ENCODE measurements at places on chromosomes 6 and 20.

DNA sequence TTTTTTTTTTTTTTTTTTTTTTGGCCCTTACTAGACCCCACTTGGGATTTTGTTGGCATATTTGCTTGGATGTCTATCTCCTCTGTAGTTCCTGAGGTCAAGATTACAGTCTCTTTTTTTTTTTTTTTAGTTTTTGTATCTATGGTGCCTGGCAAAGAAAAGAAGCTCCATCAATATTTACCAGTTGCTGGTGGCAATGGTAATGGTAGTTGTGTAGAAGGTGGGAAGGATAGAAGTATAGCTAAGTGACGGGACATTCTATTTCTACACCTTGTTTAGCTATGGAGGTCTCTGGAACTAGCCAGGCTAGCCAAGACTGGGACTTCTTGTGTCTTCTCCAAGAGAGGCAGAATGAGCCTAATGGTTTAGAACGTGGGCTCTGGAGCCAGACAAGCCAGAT, 42.2 kb upstream of the TNFAIP3 start:
- DNase-seq: no peak

DNA sequence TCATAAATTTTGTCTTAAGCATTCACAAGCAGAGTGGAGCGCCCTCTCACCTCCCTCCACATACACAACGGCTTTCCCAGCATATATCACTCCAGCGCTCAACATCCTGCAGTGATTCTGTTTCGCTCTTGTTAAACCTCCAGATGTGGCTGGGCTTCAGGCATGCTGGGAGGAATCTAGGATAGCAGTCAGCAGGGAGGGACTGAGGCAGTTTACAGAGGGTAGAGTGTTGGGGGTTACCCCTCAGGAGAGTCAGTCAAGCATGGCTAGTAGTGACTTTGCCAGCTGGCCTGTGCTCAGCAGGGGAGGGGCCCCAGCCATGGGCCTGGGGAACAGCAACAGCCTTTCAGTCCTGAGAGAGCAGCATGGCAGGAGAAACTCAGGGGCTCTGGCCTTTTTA, 161.4 kb upstream of the FLRT3 start:
- peak; percentile 37 for DNase-seq

DNA sequence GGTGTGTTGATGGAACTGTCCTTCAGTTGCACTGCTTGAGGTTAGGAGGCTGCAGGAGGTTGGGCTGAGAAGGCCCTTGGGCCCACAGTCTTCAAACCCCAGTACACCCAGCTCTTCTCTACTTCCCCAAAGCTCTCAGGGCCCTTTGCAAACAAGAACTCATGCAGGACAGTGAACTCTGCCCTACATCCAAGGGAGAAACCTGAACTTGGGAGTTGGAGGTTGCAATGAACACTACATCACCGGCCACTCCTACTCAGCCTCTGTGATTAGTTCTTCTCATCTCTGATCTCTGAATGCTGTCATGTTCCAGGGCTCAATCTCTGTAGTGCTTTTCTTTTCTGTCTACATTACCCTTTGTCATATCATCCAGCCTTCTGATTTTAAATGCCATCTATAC, 148.5 kb upstream of the PDE7B start:
- DNase-seq: no peak

GRCh38 chr20:22574545-22575086, 9.8 kb downstream of the FOXA2 start:
- DNase-seq: no peak

DNA sequence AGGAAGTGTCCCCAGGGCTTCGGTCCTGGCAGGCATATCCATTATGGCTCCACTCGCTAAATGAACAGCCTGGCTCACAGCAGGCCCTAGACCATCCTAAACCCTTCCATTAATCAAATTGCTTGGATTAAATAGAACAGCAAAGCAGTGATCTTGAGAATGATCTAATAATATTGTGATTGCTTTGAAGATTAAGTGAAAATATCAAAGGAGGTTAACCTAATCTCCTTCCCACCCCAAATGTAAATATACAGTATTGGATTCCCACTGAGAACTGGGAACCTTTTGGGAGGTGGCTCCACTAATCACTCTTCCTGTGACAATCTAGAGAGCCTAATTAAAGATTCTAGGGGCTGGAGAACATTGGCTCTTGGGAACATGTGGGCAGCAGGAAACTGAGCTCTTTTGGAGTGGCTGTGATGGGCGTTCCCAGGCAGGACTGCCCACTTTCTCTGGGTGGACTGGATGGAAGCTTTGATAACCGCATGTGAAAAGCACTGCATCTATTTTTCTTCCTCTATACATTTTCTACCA, 68.3 kb upstream of the FRMD1 start:
- no peak for DNase-seq

DNA sequence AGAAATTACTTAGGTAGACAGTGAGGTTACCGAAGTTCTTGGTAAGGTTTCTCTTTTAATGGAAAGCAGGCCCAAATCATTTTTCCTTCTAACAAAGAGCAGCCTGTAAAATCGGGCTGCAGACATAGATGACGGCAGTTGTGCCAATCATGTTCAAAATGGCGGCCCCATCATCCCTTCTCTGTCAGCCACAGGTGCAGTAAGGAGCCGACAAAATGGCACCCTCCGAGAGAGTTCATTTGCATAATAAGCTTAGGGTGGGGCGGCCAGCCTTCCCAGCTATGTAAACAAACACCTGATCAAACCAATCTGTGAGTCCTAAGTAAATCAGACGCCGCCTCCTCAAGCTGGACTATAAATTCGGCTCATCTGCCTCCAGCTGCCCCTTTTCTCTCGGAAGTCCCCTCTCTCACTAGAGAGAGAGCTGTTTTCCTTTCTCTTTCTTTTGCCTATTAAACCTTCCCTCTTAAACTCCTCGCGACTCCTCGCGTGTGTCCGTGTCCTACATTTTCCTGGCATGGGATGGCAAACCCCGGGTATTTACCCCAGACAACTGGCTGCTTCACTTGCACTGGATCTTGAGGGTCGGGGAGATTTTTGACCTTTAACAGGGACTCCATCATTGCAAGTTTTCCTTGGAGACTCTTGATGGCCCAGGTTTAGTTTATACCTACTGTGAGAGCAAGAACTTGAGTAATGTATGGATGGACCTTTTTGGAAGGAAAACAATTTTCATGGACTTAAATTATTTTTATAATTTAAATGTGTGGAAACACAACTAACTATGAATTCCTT, 8.9 kb upstream of the DDR1 start:
- no peak for DNase-seq

GRCh38 chr6:81589465-81590313, 162.8 kb downstream of the TENT5A start:
- no peak for DNase-seq

DNA sequence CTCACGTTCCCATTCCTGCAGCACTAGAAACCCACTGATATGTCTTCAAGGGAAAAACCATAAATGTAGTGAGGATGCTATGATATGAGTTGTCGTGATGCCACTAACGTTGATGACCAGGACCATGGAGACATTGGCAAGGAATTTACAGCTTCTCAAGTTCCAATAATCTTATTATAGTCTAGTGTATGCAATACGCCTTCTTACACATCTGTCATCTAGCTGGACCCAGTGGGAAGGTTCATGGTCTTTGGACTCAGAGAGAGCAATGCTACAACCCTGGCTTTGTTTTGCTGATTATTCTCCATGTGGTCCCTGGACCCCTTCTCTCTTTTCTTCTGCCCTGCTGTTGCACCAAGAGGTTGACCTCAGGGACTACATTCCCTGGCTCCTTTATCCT, 76.0 kb upstream of the BMP2 start:
- DNase-seq: no peak

- DNase-seq: no peak
Observed at GRCh38 chr20:53870426-53871315, 199.7 kb downstream of the BCAS1 start.

DNA sequence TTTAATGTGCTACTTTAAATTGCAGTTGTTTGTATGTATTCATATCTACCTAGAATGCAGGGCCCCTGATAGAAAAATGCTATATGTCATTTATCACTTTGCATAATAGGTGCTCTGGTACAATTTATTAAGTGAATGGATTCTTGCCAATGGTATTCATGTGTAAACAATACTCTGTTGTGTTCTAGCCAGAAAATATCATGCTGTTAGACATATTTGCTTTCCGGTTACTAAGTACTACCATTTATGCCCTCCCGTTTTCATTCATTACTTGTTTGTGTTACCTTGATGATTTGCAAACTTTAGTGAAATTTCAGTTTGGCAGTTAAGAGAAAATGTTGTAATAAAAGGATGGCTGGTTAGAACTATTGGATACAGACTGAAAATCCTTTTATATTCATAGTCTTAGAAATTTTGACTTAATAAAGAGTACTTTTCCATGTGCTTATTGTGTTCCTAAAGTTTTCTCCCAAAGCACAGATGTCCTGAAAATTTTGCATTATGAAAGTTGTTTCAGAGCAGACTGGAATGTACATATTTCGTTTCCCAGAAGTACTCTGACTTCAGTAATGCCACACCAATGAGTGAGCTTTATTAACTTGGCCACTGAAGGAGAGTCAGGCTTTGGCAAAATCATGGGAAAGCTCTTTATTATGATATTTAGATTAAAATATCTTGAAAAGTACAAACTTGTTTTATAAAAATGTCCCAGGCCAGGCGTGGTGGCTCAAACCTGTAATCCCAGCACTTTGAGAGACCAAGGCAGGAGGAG, 31.5 kb downstream of the RPF2 start:
- no peak for DNase-seq

GRCh38 chr20:50855498-50856474, 60.9 kb downstream of the BCAS4 start:
- DNase-seq: no peak

GRCh38 chr6:158789115-158789917, 29.9 kb downstream of the EZR start:
- DNase-seq: no peak

DNA sequence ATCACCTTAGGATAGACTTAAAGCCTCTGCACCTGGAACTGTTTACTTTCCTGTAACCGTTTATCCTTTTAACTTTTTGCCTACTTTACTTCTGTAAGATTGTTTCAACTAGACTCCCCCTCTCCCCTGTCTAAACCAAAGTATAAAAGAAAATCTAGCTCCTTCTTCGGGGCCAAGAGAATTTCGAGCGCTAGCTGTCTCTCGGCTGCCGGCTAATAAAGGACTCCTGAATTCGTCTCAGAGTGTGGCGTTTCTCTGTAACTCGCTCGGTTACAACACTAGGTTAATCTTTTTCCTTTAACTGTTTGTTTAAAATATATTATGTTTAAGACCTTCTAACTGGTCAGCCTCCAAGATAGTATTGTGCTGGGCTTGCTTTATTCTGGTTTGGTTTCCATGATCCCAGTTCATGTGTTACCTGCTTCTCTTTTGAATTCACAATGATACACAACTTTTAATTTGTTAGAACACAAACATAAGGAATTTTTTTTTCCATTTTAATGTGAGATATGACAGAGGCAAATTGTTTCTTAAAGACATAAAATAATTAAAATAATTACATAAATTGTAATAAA, 8.7 kb upstream of the NQO2 start:
- DNase-seq: no peak

- DNase-seq: no peak
Observed at GRCh38 chr20:54535746-54536145, 60.4 kb downstream of the DOK5 start.

DNA sequence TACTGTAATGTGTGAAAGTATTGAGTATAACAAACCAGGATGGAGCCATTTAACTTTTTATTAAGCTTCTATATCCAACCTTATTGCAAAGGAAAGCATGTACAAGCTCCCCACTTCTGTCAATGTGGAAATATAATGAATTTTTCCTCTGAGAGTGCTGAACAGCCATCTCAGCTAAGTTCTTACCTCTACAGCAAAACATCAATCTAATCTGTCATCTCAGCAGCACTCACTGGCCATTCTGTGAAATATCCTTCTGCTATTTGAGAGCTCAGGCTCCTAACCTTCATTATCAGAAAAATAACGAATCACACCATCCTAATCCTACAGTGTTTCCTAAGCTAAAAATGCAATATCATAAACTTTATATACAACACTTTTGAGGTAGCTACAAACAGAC, 194.0 kb upstream of the RNF217 start:
- no peak for DNase-seq

DNA sequence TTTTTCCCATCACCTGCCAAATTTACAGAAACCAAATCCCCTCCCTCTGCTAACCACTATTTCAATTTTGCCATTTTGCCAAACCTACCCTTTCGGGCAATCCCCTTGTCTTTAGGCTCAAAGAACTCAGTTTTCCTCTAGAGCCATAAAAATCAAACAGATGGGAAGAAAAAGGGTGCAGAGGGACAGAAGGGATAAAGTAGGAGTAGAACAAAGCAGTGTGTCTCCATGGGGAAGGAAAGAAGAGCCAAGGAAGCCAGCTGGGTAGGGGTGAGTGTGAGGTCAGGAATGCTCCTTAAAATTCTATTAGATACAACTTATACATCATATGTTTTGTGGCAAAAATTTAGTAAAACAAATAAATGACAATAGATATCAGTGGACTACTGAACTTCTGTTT, 316.5 kb downstream of the BTBD9 start:
- no peak for DNase-seq

- DNase-seq: no peak
Observed at GRCh38 chr20:50533061-50533460, 22.9 kb downstream of the PTPN1 start.

- DNase-seq: no peak
Observed at GRCh38 chr20:18360635-18361034, 72.3 kb downstream of the ZNF133 start.

GRCh38 chr20:49880724-49881445, 34.4 kb downstream of the SPATA2 start:
- DNase-seq: no peak

- no peak for DNase-seq
Observed at GRCh38 chr20:10986586-10986985, 312.8 kb upstream of the JAG1 start.

GRCh38 chr6:4932228-4932903, 71.5 kb downstream of the RPP40 start:
- no peak for DNase-seq

GRCh38 chr6:140269591-140270165, 895.2 kb upstream of the CITED2 start:
- DNase-seq: no peak

GRCh38 chr6:125392682-125393081, 90.9 kb upstream of the HDDC2 start:
- no peak for DNase-seq

DNA sequence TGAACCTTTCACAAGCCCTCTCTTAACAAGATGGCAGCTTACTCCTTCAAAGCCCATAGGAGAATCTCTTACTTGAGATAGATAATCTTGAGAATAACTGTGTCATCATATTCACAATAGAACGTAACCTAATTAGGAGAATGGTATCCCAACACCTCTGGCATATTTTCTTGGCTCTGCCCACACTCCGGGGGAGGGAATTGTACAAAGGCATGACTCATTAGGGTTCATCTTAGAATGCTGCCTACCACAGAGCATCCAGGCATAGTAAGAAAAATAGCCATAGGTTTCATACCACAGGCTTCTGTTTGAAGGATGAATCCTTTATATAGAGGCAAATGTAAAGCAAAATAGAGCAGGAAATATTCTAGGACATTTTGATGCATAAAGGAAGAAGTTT, 1100.6 kb upstream of the CITED2 start:
- no peak for DNase-seq

DNA sequence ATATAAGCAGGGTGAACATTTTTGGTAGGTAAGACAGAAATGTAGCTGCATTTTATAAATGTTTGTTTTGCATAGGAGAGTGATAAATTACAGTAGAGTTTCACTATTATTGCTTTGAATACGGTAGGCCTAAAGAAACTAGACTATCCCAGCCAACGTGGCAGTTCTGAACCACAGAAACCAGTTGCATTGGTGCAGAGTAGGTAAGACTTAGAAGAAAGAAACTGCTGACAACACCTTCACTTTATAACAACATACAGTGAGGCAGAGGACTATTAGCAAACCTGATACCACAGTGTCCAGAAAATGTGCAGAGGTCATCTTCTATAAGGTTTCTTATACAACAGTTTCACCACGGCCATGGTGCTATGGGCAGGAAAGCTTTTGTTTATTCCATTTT, 566.1 kb downstream of the KIF16B start:
- no peak for DNase-seq
